K562 (cell line): ENCODE measurements at places on chromosomes 6 and 20.
A peak's percentile ranks its signal among the peaks of the same experiment; 100 is the strongest.

GRCh38 chr6:24988562-24988961, 52.8 kb upstream of the RIPOR2 start:
- DNase-seq: no peak

DNA sequence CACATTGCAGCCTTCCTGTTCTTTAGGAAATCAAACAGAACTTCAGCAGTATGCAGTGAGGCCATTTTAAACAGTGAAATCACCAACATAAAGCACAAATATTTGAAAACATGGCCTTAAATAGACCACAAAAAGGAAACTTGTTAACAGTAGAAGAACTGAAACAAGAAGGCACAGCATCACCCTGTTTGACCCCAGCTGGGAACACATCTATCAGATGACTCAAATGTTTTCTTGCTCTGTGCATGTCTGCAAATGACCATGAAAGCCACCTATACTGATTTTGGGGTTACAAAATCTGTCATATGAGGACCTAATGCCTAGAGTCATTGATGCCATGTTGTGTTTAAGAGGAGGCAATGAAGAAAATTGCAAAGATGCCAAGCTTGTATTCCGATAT, 123.8 kb upstream of the ADGRF1 start:
- DNase-seq: no peak

GRCh38 chr6:166927240-166927934, 29.0 kb downstream of the RNASET2 start:
- no peak for DNase-seq

- DNase-seq: no peak
Measured at GRCh38 chr6:51963980-51964379, 123.4 kb downstream of the PKHD1 start.

GRCh38 chr6:35079311-35080000, 61.7 kb downstream of the TCP11 start:
- DNase-seq: no peak

GRCh38 chr6:22598339-22598738, 29.0 kb downstream of the HDGFL1 start:
- DNase-seq: no peak

DNA sequence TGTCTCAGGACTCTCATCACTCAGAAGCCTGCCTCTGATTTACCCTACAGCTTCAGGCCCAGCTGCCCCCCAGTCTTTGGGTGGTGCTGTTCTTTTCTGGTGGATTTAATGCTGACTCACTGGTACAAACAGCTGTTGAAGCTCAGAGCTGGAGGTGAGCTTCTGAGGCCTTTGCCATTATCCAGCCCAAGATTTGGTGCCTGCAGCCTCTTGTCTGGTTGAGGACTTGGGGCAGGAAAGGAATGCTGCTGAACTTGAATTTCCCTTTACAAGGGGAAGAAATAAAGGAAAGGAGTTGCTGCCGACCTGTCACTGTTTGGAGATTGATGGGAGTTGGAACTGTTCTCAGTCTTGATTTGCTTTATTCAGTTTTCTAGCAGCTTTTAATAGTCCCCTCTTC, 19.8 kb downstream of the ABCF1 start:
- peak; percentile 36 for DNase-seq

DNA sequence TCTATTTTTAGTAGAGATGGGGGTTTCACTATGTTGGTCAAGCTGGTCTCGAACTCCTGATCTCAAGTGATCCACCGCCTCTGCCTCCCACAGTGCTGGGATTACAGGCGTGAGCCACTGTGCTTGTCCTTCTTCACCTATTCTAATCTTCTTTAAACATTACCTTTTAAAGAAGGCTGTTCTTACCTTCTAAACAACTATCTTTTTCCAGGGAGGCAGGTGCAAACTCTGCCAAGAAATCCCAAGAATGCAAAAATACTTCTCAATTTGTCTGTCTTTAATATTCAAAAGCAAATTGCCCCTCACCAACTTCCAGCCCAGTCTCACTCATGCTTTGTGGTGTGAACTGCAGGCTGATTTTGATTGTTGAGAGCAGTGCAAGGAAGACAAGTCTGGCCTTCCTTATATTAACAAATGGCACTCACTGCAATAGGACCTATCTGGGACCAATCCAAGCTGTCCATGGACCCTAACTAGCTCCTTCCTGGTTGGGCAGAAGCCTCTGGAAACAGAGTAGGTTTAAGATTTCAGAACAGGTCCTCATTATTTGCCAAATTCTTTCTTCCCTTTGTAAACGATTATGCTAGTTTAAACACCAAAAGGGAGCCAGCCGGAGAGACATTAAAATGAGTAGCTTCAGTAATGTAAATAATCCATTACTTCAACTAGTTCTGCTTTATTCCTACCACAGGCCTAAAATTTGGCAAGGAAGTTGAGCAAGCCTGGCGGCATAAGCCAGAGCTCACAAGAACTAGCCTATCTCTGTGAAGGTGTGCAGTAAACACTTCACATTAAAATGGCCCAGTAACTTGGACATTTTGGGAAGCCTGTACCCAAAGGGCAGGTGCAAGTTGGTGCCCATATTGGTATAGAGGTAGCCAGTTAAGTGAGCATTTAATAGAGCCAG, 1.6 kb downstream of the SCAND1 start:
- no peak for DNase-seq
